Fibroblast of skin of right biceps (primary cell): ENCODE measurements at places on chromosomes 7 and 10.

- DNase-seq: no peak
Measured at GRCh38 chr7:4100691-4101090, 581.4 kb upstream of the FOXK1 start.

- DNase-seq: peak; percentile 98
Measured at GRCh38 chr10:24901686-24902399, 50.6 kb downstream of the PRTFDC1 start.

GRCh38 chr7:2864999-2865670, 21.0 kb upstream of the GNA12 start:
- peak; percentile 71 for DNase-seq

GRCh38 chr7:101924171-101924570, 106.7 kb downstream of the CUX1 start:
- DNase-seq: peak; percentile 93

DNA sequence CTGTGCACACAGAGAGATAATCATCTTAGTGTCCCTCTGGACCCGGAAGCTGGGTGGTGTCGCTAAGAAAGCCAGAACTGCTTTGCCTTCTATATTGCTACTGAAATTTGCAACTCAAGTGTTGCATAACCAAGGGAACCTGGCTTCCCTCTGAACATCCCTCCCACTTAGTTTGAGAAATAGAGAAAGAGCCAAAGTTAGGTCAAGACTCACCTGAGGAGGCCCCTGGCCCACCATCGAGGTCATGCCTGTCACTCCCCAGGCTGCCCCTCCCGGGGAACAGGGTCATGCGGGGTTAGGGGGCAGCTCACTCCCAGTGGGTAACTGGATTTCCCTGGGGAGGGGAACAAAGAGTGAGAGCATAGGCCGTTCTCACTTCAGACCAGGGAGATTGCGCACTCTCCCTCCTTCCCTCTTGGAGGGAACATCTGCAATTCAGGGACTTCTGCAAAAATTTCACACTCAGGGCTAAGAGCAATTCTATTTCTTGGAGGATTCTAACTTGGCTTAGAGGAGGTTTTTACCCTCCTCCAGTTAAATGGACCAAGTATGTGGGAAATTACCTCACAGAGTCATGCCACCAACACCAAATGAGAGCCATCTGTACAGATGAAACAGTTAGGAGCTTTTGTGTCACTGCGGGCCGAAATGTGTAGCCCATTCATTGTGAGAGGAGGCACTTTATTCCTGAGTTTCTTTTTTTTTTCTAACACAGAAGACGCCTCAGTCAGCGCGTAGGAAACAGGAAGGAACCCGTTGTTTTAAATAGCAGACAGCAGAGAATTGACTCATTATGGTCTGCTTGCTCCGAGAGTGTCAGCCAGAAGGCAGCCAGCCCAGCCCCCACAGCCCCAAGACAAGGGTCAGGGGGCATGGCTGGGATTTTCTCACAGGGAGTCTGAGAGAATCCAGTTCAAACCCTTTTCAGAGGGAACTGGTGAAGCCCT, 221.3 kb downstream of the ARHGAP12 start:
- peak; percentile 88 for DNase-seq

DNA sequence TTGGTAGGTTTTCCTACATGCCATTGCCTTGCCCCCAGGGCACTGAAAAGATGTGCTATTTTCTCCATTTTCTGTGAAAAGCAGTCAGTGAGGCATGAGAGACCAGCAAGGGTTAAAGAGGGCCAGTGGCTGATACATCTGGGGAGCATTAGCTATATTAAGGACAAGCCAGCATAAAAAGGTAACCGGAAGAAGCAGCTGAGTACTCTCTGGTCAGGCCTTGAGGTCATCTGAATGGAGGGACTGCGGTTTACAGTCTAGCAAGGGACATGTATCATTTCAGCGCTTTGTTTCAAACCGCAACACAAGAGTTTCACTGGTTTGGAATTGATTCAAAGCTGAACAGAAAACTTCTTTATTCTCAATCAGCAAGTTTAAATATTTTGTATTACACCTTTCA, 120.4 kb downstream of the EPDR1 start:
- peak; percentile 13 for DNase-seq

DNA sequence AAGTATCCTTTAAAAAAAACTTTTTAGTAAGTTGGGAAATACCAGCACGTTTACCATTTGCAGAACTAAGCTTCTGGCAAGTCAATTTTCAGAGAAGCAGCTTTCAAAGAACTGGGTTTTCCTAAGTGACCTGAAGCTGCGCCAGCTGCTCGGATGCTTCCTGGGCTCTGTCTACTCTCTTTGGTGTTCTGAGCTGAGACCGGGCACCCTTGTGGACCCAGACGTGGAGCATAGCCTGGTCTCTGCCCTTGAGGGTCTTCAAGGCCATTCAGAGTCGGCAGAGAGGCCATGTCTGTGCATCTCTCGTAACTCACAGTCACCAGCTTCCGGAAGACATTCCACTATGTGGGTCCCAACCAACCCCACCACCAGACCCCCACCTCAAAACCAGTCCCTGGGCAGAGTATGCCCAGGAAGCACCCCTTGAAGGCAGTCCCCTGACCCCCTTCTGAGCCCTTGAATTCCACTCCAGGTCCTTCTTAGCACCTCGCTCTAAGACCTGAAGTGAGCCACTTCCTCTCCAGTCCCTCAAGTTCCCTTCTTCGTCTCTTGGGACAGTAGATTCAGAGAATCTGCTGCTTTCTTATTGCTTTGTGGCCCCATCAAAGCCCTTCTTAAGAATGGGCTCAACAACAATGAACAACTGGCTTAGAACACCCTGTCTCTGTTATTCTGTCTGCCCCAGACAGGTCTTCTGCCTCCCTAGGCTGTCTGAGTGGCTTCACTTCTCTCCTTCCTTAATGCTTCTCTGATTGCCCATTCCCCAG, 8.5 kb downstream of the CALML5 start:
- DNase-seq: no peak

DNA sequence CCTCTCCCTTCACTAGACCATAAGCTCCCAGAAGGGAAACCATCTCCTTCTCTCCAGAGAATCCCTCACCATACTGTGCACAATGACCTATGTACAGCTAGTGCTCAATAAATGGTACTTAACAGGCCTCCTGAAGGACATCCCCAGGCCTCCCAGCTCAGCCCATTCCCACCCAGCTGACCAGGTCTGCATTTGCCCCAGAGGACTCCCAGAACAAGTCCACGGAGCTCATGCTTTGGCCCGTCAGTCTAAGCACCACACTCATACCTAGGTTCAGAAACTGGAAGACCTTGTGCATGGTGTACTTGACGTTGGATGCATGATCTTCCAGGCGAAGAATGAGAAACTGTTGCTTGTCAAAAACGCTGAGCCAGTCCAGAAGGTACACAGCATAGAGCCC, 81.3 kb downstream of the CHST15 start:
- no peak for DNase-seq

GRCh38 chr7:117362294-117362888, 39.5 kb upstream of the WNT2 start:
- no peak for DNase-seq

GRCh38 chr10:8254350-8254749, 199.9 kb downstream of the GATA3 start:
- no peak for DNase-seq

DNA sequence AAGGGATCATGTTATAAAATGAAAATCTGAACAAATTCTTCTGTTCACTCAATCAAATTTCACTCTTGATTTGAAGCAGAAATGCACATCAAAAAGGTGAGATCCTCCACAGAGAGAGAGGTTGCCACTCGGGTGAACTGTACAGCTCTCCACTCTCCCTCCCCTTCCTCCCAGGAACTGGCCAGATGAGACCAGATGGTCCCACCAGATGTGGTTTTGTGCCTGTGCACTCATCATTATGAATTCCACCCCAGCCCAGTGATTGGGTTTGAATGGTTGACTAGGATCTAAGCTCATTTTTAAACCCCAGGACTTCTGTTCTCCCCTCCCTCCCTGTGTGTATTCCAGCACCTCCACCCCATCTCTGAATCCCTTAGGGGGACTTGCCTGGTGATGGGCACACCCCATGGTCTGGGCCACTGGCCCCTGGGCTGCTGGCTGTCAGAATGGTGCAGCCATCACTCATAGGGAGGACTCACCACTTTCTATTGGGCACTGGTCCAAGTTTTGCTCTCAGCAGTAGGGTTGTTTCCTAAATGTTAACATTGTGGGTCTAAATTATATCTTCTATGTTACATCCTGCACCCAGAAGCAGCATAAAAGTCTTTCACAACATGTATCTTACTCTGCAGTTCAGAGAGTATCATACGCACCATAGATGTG, 393.1 kb downstream of the TNS3 start:
- peak; percentile 15 for DNase-seq

DNA sequence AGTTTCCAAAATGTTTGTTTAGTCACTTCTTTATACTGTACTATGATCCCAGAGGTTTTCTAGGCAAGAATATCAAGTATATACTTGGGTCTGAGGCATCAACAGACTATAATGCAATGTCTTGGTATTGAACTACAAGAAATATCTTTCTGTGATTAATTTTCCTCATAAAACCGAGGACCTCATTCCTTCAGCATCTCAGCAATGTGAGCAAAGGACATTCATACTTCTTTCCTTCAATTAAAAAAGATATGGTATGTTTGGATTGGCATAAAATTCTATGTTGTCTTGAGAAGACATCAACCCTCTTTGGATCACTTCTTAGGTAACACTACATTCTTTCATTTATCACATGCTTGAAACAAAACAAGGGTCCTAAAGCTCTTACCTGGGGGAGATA, 524.5 kb downstream of the PHTF2 start:
- DNase-seq: peak; percentile 36

- DNase-seq: no peak
Measured at GRCh38 chr10:95543459-95543858, 17.7 kb downstream of the SORBS1 start.

GRCh38 chr7:84073186-84073875, 121.3 kb downstream of the SEMA3A start:
- peak; percentile 53 for DNase-seq

- no peak for DNase-seq
Measured at GRCh38 chr7:32515890-32516550, 20.7 kb downstream of the AVL9 start.

DNA sequence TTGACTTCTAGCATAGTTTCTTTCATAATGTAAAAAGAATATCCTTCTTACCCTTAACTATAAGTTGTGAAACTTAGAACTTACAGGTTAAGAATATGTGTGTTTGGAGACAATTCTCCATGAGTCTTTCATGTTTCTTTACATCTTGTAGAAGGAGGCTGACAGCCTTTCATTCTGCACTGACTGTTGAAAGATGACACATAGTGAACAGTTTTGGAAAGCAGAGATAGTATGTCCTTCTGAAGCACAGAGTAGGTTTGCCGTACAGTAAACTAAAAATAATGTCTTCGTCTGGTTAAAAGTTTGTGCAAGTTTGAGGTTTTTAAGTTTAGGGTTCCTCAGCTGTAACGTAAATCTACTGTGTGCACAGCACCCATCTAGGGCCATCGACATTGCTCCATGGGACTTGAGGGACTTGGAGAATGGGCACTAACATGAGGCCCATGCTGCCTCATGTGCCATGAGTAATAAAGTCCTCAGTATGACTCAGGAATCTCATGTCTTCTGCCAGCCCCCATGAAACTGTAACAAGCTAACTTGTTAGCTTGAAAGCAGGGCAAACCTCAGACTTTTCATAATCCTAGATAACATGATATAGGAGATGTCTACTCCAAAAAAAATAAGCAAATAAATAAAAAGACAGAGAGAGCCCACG, 24.5 kb upstream of the ELAPOR2 start:
- peak; percentile 12 for DNase-seq

DNA sequence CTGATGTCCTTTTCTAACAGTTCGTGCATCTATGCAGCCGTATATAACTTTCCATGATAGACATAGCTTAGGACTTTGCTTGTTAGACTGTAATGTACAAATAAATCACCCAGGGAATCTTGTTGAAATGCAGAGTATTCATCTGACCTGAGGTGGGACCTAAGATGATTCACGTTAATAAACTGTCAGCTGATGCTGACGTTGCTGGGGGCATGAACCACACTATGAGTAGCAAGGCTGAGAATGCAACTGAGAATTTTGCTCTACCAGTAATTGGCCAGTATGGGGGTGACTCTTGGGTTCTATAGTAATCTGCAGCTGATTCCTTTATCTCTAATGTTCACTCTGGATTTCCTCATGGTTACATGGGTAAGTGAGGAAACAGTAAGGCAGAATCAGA, 130.1 kb upstream of the MALRD1 start:
- DNase-seq: peak; percentile 89

DNA sequence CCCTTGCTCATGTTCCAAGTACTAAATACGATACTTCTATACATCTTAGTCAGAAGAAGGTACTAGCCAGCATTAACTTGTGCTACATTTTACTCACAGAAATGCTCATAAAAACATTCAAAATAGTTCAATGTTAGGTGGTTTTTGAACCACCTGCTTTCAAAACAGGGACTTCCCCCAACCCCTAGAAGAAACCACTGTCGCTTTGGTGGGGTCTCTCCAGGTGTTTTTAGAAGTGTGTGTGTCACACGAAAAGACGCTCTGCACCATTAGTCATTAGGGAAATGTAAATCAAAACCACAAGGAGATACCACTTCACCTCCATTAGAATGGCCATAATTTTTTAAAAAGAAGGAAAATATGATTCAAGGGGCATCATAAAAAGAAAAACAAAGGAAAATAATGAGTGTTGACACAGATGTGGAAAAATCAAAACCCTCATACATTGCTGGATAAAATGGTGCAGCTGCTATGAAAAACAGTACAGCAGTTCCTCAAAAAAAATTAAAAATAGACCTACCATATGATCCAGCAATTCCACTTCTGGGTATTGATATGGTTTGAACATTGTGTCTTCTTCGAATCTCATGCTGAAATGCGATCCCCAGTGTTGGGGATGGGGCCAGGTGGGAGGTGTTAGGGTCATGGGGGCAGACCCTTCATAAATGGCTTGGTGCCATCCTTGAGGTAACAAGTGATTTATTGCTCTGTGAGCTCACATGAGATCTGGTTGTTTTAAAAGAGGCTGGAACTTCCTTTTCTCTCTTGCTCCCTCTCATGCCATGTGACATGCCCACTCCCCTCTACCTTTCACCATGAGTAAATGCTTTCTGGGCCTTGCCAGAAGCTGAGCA, 74.2 kb downstream of the MALSU1 start:
- peak; percentile 39 for DNase-seq

DNA sequence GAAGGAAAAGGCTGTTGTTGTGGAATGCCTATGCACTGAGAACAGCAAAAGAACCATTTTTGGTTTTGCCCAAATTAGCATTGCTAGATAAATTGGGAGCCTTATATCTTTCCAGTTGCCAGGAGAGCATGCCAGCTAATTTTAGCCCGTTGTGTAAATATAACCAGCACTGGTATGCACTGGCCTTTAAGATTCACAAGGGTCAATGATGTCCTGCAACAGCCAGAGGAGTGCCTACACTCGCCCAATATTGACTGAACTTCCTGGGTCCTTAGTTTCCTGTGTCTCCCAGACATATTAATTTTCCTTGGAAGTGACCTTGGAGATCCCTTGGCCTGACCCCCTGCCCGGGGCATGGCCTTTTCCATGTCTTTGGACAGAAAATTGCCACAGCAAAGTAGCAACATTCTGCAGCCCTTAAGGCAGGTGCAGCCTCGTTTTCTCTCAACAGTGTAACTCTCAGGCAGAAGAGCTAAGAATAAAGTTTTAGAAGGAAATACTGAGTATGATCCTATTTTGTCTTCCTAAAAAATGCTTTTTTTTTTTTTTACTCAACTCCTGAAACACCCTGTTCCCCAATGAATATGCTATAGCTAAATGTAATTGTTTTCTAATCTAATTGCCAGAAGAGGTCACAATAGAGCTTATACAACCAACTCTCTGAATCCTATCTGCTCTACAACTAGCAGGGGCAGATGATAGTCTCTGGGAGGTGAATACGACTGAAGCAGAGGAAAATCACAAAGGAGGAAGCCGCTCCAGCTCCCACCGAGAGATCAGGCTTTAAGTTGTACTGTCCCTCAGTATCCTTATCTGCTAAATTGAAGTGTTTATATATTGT, 131.9 kb upstream of the PCGF5 start:
- peak; percentile 15 for DNase-seq
